ENCODE measurements at places on chromosomes 2 and 18.

DNA sequence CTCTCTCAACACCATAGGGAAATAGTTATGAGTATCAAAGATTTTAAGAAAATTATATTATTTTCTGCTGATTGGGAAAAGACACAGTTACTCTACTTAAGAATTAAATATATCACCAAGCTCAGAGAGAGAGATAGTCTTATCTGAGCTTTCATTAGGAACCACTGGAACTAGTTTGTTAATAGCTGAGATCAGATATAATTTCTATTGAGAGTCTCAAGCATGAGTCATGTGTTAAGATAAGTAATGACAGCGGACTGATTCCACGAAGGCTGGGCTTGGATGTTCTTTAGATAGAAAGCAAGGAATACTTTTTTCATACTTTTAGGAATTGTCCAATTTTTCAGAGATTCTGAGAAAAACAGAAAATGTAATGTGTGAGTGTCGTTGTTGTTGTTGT is 44.4 kb upstream of the RBM44 start:
- DNase-seq: no peak

DNA sequence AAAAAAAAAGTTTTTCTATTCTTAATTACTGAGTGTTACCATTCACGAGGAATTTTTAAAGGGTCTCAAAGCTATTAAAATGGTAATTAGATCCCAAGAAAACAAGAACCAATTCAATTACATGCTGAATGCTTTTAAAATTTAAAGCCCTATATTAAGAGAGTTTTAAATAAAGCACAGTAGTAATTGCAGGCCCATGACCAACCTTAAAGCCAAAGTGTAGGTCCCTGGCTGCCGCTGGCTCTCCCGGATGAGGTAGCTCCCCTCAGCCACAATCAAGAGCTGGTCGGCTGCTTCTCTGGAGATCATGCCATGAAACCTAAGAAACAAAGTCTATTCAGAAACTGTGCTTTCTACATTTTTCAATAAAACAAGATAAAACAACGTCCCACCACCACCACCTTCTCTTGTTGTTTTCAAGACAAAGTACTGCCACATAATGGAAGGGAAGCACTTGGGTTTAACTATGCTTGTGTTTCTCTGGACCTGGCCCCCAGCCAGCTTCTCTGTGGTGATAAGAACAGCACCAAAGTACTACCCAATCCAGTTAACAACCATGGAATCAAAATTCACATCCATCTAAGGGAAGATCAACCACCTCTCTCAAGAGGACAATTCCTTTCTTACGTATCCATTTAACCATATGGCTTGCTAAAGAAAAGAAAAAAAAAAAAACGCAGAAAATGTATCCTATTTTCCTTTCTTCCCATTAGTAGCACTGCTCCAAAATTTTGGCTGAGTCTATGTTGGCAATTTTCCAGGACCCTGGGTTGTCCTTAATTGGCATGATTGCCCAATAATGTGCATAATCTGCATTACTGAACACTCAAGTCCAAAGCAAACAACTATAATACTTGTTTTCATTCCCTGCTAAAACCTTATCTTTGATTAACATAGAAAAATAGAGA is 90.1 kb downstream of the CHN1 start:
- DNase-seq: no peak

- no peak for DNase-seq
Observed at GRCh38 chr2:71896385-71897136, 251.1 kb downstream of the CYP26B1 start.

- DNase-seq: no peak
Observed at GRCh38 chr2:223723954-223724411, 113.4 kb downstream of the AP1S3 start.

GRCh38 chr2:33476793-33477190 is 343 bp downstream of the RASGRP3 start:
- DNase-seq: no peak

GRCh38 chr18:32760391-32760790 is 12.4 kb downstream of the KLHL14 start:
- no peak for DNase-seq

- no peak for DNase-seq
Observed at GRCh38 chr18:62760403-62760734, 45.0 kb downstream of the PHLPP1 start.

- no peak for DNase-seq
Observed at GRCh38 chr2:157246765-157247407, 10.6 kb upstream of the GALNT5 start.

DNA sequence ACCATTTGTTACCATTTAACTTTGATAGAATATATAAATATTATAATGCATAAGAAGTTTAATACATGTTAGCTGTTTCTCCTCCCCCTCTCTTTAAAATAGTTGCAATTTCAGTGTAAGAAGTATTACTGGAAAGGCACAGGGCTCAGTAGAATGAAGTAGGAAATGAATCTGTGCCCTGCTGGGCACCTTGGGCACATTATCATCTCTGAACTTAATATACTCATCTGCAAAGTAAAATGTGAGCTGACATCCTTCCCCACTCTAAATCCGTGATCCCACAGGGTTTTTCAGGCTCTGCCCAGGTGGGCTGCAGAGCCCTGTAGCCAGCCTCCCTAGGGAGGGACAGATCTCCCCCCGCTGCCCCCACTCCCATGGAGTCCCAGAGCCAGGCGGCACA is 56.8 kb downstream of the DPP4 start:
- no peak for DNase-seq

DNA sequence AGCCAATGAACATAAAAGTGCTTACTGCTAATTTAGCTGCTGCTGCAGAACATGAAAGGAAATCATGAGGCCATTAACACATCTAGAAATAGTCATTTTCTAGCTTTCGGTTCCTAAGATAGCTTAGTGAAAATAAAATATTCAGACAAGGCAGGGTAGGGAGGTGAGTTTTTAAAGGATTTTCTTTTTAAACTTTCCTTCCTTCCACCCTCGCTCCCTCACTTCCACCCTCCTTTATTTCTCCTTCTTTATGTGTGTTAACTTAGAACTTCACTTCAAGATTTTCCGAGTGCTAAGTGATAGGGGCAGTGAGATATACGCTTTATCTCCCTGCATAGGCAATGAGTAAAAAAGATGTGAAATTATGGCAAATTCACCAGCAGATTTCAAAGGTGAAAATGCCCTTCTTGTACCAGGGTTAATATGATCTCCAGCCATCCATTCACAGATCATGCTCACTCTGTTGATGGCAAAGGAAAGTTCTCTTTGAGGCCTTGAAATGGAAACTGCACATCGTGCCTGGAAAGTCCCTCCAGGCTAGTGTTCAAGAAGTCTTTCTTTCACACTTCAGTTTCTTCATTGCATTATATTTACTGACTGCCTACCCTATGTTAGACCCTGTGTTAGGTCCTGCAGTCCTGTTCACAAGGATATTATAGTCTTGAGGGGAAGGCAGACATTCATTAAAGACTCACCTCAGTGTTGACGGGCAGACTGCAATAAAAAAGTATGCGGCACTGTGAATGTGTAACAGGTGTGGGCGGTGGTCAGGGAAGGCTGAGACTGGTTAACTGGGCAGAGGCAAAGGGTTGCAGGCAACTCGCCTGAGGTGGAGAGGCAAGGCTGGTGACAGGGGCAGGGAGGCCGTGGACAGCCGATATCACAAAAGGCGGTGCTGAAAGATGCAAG is 200.8 kb downstream of the PLCL1 start:
- DNase-seq: no peak

DNA sequence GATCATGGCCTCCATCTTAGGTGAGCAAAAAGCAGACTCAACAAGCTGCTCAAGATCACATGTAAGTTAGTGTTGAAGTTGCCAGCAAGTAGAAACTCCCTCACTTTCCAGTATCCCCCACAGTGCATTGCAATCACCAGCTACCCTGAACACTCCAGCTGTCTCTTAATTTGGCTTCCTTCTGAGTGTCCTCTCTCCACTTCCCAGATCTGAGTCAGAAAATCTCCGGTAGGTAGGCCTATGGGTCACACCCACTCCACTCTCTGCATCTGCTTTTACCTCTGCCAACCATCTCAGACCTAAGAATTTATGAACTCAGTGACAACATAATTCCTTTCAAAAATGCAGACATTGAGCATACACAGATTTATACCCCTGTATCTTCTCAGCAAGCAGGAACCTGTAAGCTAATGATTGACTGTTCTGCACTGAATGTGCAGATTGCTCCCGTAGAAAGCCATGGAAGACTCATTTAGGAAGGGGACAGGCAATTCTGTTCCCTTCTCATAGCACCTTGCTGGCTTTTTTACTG is 656.9 kb downstream of the EPHA4 start:
- DNase-seq: no peak

GRCh38 chr18:79846936-79847557 is 49.3 kb downstream of the KCNG2 start:
- no peak for DNase-seq

- no peak for DNase-seq
Observed at GRCh38 chr18:10563886-10564285, 38.1 kb downstream of the NAPG start.

DNA sequence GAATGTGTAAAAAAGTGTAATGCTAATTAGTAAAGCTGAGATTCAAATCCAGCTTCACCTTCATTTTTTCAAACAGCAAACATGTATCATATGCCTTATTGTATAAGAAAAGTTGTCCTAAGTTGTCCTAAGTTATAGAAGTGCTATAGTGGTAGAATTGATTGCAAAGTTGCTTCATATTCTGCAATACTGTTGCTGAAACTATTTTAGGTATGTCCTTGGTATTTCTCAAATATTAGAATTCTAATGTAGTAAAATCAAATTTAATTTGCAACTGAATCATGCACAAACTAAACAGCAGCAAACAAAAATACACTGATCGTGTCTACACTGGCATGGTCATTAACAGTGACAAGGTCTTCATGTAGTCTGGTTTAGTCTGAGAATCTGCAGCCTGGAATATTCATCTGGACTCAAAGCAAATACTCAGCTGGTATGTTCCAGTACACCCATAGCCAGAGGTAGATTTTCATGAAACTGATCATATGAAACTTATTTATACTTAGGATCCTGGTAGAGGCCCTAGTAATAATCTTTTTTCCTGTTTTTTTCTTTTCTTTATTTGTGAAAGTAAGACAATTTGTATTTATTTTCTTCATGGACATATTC is 555.6 kb upstream of the ZEB2 start:
- DNase-seq: no peak

DNA sequence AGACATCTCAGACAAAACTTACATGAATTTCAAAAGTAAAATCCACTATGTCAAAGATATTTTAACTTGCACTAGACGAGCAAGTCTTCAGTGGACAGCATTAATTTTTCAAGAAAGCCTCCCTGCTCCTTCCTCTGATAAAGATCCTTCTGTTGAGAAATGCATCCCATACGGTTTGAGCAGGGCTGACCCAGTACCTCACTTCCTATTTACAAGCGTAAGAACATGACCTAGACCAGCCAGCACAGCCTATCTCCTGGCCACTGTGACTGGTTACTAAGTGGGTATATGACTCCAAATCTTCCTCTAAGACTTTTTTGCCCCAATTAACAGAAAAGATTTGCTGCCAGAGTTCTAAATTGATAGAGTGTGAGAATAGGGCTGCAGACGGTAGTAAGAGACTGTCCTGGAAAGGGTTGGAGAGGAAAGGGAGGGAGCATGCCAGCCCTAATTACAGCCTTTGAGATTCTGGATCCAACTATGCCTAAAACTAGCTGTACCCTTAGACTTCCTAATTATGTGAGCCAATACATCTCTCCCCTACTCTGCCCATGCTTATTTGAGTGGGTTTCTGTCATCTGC is 108.4 kb downstream of the PRELID3A start:
- DNase-seq: no peak

DNA sequence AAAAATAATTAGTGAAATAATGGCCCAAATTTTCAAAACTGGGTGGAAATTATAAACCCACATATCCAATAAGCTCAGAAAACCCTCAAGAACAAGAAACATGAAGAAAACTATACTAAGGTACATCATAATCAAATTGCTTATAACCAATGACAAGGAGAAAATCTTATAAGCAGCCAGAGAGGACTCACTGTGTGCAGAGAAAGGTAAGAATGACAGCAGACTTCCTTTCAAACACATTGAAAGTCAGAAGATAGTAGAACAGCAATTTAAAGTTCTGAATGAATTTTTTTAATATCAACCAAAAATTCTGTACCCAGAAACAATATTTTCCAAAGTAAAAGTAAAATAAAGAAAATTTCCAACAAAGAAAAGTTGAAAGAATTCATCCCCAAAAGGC is 197.7 kb upstream of the RAB12 start:
- no peak for DNase-seq

DNA sequence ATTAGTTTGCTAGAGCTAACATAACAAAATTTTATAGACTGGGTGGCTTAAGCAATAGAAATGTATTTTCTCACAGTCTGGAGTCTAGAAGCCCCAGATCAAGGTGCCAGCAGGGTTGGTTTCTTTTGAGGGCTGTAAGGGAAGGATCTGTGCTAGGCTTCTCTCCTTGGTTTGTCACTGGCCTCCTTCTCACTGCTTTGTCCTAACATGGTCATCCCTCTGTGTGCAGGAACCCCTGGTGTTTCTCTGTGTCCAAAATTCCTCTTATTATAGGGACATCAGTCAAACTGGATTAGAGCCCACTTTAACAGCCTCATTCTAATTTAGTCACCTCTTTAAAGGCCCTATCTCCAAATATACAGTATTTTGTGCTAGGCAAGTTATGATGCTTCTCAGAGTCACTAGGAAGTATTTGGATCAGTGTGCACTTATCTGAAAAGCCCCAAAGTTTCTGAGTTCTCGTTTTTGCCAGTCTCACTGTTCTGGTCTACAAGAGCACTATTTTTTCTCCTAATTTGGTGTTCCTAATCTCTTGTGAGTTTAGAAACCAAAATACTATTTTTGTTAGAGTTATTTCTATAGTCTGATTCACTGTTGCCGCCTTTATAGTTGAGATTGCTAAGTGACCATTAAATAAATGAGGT is 29.0 kb downstream of the ZC3H6 start:
- no peak for DNase-seq

All from glutamatergic neuron (in vitro differentiated cells).